Stimulated activated CD8-positive, alpha-beta memory T cell treated with anti-CD3 and anti-CD28 coated beads, Interleukin-7, amount 100 ng/mL, for 4 hours (primary cell): ENCODE measurements at places on chromosomes 2 and 18.

GRCh38 chr18:36454848-36455458 lies 157.4 kb downstream of the FHOD3 start:
- DNase-seq, result no peak

DNA sequence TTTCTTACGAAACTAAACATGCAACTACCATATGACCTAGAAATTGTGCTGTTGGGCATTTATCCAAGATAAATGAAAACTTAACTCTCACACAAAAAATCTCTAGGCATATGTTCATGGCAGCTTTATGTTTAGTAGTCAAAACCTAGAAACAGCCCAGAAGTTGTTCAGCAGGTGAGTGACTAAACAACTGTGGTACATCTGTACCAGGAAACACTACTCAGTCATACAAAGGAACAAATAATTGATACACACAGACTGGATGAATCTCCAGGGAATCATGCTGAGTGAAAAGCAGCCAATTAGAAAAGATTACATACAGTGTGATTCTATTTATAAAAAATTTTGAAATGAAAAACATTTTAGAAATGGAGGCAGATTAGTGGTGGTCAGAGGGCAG lies 29.3 kb downstream of the DYNC2LI1 start:
- DNase-seq, result no peak

GRCh38 chr2:215970425-215970824 lies 42.9 kb downstream of the MREG start:
- no peak for DNase-seq

DNA sequence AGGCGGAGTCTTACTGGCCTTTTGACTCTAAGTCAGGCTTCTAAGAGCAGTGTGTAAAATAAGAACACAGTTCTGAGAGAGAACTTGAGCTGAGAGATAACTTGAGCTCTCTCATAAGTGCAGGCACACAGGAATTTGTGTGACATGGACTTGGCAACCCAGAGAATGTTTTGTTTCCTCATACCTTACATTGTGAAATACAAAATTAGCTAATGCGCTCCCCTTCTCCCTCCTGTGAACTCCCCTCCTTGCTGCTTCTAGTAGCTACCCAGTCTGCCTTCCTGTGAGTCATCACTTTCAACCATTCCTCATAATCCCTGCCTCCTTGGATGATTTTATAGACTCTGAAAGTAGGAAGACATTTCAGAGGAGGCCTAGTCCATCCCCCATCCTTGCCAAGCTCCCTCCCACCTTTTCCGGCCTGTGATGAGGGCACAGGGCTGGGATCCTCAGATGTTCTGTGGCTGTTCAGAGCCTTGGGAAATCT lies 22.6 kb downstream of the FER1L5 start:
- no peak for DNase-seq

- no peak for DNase-seq
These were observed 56.0 kb upstream of the NFU1 start for GRCh38 chr2:69493268-69493667.

GRCh38 chr2:77831060-77831459 lies 308.9 kb upstream of the LRRTM4 start:
- no peak for DNase-seq

DNA sequence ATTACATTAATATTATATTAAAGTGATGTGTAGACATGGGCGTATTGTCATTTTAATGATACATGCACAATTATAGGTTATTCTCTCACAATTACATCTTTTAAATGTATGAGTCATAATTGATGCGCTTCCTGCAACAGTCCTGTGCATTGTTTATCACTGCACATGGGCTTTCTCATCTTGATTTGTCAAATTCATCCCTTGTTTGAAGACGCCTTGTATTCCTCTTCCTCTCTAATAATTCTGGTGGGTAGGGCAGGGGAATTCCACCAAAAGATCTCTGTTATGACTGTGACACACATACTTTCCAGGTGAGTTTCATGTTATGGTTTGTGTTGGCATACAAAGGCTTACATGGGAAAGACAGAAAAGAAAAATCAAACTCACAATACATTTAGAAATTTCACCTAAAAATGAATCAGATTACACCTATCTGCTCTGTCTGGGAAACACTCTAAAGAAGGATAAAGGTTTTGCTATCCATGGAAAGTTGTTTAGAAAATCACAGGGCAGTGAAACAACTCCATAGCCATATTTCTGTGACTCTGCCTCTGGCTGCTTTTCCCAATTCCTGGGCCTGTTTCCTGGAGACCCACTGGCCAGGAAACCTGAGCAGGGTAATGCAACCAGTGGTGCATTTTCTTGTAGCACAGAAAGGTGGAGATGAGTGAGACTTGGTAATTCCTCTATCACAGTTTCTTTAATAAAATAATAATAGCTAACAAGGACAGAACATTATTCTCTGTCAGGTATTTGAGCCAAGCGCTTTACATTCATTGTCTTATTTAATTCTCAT lies 13.2 kb downstream of the SLC9A2 start:
- no peak for DNase-seq

- no peak for DNase-seq
These were observed 101.4 kb downstream of the CDH2 start for GRCh38 chr18:28075501-28075900.

GRCh38 chr2:226559536-226559935 lies 240.1 kb downstream of the IRS1 start:
- DNase-seq, result no peak

DNA sequence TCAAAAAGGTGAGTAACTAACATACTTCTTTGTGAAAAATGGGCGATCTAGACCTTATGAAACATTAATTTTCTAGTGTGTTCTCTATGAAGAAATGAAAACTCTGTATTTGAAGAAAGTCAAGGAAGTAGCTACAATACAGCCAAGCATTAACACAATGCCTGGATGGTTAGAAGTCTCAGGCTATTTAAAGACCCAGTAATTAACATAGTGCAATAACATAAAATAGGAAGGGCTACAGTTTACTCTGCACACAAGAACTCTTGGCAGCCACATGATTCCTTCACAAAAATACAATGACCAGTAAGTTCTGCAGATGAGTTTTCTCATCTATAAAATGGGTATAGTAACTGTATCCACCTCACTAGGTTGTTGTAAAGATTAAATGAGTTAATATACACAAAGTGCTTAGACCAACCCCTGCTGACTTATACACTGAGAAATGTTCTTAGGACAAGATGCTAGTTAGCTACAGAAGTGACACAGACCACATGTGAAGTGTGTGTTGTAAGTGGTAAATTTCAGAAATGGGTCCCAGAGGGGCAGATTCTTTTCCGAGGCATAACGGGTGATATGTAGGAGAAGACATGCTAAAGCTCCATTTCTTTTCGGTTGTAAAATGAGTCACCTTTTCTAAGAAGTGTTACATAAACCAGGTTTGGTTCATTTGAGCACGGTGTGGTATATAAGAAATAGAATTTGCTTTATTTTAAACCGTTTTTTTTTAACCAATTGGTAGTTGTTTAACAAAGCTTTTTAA lies 61.8 kb downstream of the CXCR4 start:
- no peak for DNase-seq

DNA sequence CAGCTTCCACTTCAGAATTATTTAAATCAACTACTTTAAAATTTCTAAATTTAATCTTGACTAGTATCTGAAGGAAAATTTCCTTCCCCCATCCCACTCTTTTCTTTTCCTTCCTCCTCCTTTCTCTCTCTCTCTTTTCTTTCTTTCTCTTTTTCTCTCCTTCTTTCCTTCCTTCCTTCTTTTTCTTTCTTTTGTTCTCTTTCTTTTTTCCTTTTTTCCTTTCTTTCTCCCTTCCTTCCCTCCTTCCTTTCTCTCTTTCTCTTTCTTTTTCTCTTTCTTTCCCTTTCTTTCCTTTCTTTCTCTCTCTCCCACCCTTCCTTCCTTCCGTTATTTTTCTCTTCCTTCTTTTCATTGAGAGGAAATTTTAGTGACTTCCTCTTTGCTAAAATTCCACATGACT lies 132.0 kb upstream of the CDH19 start:
- no peak for DNase-seq

GRCh38 chr2:219247678-219248642 lies 2.7 kb downstream of the STK16 start:
- DNase-seq, result peak; percentile 73

- DNase-seq, result no peak
These were observed 962.9 kb upstream of the FANCL start for GRCh38 chr2:59204040-59204439.

DNA sequence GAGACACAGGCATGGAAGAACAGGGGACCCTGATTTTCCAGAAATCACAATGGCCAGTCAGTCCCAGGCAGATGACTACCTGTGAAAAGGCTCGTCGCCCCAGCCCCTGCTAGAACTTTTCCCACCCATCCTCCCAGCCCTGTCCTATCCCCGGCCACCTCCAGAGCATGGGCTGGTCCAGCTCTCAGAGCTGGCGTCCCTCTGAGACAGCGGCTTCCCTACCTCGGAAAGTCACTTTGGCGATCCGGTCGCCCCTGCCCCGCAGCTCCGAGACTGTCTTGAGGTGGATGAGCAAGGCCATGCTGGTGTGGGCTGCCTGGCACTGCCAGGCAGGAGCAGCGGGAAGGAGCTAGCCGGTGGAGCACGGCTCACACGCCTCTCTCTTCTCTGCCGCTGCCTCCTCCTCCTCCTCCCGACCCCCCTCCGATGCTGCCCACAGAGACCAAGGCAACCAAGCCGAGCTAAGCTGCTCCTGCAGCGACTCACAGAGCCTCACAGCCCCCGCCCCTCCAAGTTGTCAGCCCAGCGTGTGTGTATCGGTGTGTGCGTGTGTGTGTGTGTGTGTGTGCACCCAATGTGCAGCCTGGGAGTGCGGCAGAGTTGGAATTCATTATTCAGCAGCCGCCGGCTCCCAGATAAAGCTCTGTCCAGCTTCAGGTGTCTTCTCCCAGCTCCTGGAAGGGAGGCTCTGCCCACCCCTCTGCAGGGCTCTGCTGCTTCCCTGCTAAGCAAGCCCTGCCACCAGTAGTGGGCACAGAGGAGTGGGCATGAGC lies 80.5 kb upstream of the OTOF start:
- DNase-seq, result no peak

DNA sequence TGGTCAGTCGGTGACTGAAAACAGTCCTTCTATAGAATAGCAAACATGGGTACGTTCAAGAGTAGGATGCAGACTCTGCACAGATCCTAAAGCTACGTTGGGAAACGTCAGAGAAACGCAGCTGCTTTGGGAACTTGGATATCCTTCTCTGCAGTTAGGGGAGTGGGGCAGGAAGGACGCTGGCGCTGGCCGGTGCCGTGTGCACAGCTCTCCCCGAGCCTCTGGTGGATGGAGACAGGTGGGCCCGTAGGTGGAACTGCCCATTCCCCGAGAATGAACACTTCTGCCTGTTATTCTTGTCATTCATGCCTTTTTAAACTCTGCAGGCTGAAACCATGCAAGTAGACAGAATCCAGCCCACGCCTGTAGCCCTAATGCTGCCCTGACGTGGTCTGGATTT lies 91.7 kb upstream of the MBOAT2 start:
- DNase-seq, result no peak

- no peak for DNase-seq
These were observed 7.3 kb upstream of the ZAP70 start for GRCh38 chr2:97706112-97706511.

GRCh38 chr2:206125901-206126300 lies 33.3 kb downstream of the NDUFS1 start:
- no peak for DNase-seq

DNA sequence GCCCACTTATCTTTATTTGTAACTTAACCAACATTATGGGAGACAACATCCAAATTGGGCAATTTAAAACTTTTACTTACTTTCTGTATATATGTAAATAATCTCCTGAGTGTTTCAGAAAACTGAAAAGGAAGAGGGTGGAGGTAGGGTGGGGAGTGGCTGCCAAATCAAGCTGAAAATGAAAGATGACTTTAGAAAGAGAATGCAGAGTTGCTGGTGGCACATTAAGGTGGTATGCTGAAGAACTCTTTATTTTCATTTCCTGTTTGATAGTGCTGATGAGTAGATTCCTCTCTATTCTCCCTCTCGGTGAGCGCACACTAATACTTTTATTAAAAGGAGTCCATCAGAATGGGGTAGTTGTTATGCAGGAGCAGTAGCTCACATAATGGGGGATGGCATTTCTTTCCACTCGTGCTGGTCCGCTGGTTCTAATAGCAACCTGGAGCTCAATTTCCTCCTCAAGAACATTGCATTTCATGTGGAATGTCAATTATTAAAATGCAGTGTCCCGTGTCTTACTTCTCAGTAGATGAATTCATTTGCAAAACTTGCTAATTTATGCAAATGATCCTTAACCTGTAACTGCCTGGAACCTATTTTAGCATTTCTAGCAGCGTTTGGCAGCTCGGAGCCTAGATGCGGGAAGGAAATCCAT lies 466.9 kb upstream of the HNRNPA3 start:
- no peak for DNase-seq

DNA sequence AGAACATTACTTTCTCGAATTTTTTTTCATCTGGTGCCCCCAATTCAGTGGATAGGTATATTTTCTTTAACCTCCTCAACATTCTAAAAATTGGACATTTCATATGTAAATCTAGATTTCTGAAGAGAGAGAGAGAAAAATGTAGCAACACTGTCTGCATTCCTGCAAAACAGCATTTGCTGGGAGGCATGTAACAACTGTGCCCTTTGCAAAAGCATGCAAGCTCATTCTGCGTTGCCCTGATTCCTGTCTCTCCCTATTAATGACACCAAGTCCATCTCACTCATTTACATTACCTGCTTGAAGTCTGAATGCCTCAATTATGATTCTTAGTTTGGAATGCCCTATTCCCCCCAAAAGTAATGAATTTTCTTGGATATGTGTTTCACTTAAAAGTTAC lies 79.8 kb upstream of the BARD1 start:
- no peak for DNase-seq

- no peak for DNase-seq
These were observed 415.8 kb upstream of the DSEL start for GRCh38 chr18:67932271-67932670.

DNA sequence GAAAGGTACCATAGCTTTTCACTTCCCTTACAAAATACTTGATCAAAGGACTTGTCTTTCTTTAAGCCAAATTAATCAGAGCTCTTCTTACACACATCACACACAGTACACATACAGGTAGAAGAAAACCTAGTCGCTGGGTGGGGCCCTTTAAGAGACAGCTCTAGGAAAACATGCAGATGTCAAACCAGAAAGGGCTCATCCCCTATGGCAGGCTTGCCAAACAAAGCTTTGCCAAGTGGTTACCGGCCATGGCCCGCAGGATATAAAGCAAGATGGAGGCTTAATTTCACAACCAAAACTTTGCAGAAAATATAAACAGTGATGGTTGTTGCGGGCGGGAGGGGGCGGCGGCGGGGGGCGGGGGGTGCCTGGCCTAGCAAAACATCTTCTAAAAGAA lies 2156.0 kb upstream of the PIK3C3 start:
- no peak for DNase-seq

DNA sequence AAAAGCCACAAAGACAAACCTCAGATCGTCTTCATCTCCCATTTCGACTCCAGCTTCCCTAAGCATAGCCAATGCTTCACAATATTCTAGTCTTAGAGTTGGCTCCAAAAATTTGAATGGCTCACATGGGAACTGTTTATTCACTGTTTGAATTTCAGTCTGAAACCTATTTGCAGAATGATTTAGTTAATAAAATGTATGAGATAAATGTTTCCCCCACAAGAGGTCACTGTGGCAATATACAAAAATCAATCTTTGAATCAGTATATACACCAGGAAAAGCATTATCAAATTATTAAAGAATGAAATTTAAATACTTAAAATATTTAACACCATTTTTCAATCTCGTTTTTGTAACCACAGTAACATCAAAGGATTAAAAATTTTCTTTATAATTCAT lies 40.0 kb upstream of the MCM6 start:
- no peak for DNase-seq

- DNase-seq, result no peak
These were observed 25.0 kb downstream of the DCDC2C start for GRCh38 chr2:3728104-3729054.
